H4 (cell line): ENCODE measurements at places on chromosomes 2 and 18. TPM values are rescaled to one million over a fixed set of nuclear protein-coding genes. Genes with fewer than 3 reads are reported as not detected.

TEX44 gene
- not detected in 2 replicates for total RNA-seq

FER1L5 gene
- not detected in 2 replicates for total RNA-seq

LIPG gene
- 0.17 and 0.49 TPM in 2 replicates for total RNA-seq

PARD3B gene
- 0.37 and 0.68 TPM in 2 replicates for total RNA-seq

HOXD3 gene
- total RNA-seq: 0.29 and 0.70 TPM in 2 replicates

TEKT4 gene
- not detected in 2 replicates for total RNA-seq

TLX2 gene
- not detected in 2 replicates for total RNA-seq

TMEFF2 gene
- total RNA-seq: 5.0 TPM in 2 replicates

MC2R gene
- total RNA-seq: not detected in 2 replicates

POTEE gene
- 0.31 and 1.6 TPM in 2 replicates for total RNA-seq

KCNJ3 gene
- 0.10 TPM in 1 of 2 replicates, not detected in the other for total RNA-seq

SLC30A3 gene
- total RNA-seq: 0.46 and 0.49 TPM in 2 replicates

EFHD1 gene
- total RNA-seq: 0.31 and 3.7 TPM in 2 replicates

DAPL1 gene
- total RNA-seq: not detected in 2 replicates

CD28 gene
- not detected in 2 replicates for total RNA-seq

UGT1A3 gene
- not detected in 2 replicates for total RNA-seq

ITGB6 gene
- total RNA-seq: not detected in 2 replicates

RBKS gene
- total RNA-seq: 0.23 and 3.6 TPM in 2 replicates

ASIC4 gene
- not detected in 2 replicates for total RNA-seq

TMEM169 gene
- 0.16 and 0.35 TPM in 2 replicates for total RNA-seq

TDRD15 gene
- 0.15 TPM in 1 of 2 replicates, not detected in the other for total RNA-seq

C1QL2 gene
- total RNA-seq: not detected in 2 replicates

CHRNG gene
- total RNA-seq: not detected in 2 replicates

NCOA1 gene
- total RNA-seq: 4.7 and 5.6 TPM in 2 replicates

HNMT gene
- total RNA-seq: 44.0 and 86.7 TPM in 2 replicates

RPRM gene
- 0.29 TPM in 1 of 2 replicates, not detected in the other for total RNA-seq

CXCR1 gene
- not detected in 2 replicates for total RNA-seq

MAB21L4 gene
- total RNA-seq: not detected in 2 replicates

FSHR gene
- total RNA-seq: 0.29 TPM in 1 of 2 replicates, not detected in the other

POTEI gene
- 0.10 and 0.31 TPM in 2 replicates for total RNA-seq

FTCDNL1 gene
- total RNA-seq: 2.3 and 5.9 TPM in 2 replicates

EGR4 gene
- total RNA-seq: not detected in 2 replicates

DSG4 gene
- total RNA-seq: not detected in 2 replicates

AGFG1 gene
- total RNA-seq: 110 and 129 TPM in 2 replicates

DLGAP1 gene
- 0.06 TPM in 1 of 2 replicates, not detected in the other for total RNA-seq

CCDC68 gene
- total RNA-seq: not detected in 2 replicates

SCYGR4 gene
- not detected in 2 replicates for total RNA-seq

KDM3A gene
- 8.3 and 10.8 TPM in 2 replicates for total RNA-seq

CNTNAP5 gene
- not detected in 2 replicates for total RNA-seq

STPG4 gene
- not detected in 2 replicates for total RNA-seq

GALNT5 gene
- 0.04 and 0.14 TPM in 2 replicates for total RNA-seq

TBR1 gene
- 0.02 TPM in 1 of 2 replicates, not detected in the other for total RNA-seq

IL1RL2 gene
- not detected in 2 replicates for total RNA-seq

DUSP2 gene
- 16.4 and 17.7 TPM in 2 replicates for total RNA-seq

GNAL gene
- total RNA-seq: 17.3 and 19.2 TPM in 2 replicates

SERPINB2 gene
- 0.39 and 1.0 TPM in 2 replicates for total RNA-seq

LCT gene
- 0.14 and 0.66 TPM in 2 replicates for total RNA-seq

B3GNT7 gene
- total RNA-seq: 0.06 TPM in 1 of 2 replicates, not detected in the other

FASTKD2 gene
- 40.1 and 43.0 TPM in 2 replicates for total RNA-seq

NEU2 gene
- total RNA-seq: not detected in 2 replicates

MATN3 gene
- total RNA-seq: 0.14 and 0.46 TPM in 2 replicates

EXOC6B gene
- 9.0 and 10.9 TPM in 2 replicates for total RNA-seq

PRSS56 gene
- total RNA-seq: not detected in 2 replicates

GATA6 gene
- 6.5 and 7.5 TPM in 2 replicates for total RNA-seq

CABLES1 gene
- 9.6 and 11.7 TPM in 2 replicates for total RNA-seq

ZNF236 gene
- 2.7 and 4.9 TPM in 2 replicates for total RNA-seq

CXCR4 gene
- total RNA-seq: 0.06 TPM in 1 of 2 replicates, not detected in the other
